Ammon's horn (tissue), 1 donor: ENCODE measurements at places on chromosomes 11 and 22.

DNA sequence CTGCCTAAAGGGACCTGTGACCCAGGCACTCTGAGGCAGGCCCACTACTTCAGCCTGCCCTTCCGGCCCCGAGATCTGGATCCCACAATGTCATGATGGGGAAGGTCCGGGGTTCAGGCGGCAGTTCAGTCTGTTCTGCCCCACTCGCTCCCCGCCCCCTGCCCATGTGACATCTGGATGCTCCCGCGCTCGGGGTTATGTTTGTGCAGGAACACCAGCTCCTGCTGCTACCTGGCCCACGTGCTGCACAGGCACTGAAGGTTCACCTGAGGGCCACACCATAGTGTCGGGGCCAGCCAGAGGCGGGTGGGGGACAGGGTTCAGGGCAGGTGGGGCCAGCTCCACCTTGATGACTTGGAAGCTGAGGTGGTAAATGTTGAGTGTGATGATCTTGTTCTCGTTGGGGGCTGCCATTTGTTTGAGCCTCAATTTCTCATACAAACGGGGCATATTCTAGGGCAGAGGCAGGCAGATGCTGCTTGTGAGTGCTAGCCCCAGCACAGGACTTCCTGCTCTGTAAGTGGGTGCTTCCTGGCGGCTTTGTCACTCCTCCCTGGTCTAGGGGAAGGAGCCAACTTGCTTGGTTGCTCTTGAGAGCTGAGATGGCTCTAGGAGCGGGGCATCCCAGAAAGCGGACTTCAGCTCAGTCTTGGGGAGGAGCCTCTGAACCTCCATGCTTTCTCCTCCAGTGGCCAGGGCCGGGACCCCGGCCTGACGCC lies 4.4 kb upstream of the SIPA1 start:
- DNase-seq = no peak

GRCh38 chr11:58864335-58864734 lies 19.8 kb upstream of the GLYATL2 start:
- DNase-seq = no peak

- no peak for DNase-seq
Observed at GRCh38 chr11:72548463-72548862, 114.1 kb upstream of the CLPB start.

GRCh38 chr11:119668676-119669075 lies 60.3 kb downstream of the NECTIN1 start:
- DNase-seq = no peak

DNA sequence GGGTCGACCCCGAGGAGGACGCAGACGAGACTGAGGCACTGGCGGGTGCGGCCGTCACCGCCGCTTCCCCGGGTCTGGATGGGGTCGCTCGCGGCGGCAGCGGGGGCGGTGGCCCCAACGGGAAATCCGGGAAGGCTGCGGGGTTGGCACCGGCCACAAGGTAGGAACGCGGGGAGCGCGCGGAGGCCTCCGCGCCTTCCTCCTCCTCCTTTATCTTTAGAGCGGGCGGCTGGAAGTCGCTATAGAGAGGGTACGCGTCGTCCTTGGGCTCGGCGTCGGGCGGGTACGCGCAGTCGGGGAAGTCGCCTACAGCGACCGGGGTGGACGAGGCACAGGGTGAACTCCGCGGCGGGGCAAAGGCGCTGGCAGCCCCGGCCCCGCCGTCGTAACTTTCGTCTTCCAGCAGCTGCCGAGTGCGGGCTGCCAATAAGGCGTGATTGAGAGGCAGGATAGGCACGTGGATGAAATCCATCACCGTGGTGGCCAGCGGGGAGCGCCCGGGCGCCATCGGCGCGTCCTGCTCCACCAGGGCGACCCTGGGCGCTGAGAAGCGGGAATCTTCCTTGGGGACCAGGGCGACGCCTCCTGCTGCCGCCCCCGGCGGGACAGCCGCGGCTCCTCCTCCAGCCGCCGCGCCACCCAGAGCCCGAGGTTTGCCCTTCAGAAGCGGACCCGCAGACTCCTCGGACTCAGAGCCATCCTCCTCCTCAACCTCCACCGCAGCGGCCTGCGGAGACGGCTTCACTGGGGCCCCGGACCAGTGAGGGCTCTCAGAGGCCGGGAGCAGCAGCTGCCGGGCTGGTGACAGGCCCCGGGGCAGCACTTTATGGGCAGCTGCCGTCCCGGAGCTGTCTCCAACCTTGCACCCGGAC lies 1.7 kb downstream of the PGR start:
- DNase-seq = no peak

- DNase-seq = no peak
Observed at GRCh38 chr11:29578806-29579205, 438.0 kb downstream of the KCNA4 start.

- DNase-seq = no peak
Observed at GRCh38 chr11:33706546-33706945, 5.9 kb upstream of the C11orf91 start.

DNA sequence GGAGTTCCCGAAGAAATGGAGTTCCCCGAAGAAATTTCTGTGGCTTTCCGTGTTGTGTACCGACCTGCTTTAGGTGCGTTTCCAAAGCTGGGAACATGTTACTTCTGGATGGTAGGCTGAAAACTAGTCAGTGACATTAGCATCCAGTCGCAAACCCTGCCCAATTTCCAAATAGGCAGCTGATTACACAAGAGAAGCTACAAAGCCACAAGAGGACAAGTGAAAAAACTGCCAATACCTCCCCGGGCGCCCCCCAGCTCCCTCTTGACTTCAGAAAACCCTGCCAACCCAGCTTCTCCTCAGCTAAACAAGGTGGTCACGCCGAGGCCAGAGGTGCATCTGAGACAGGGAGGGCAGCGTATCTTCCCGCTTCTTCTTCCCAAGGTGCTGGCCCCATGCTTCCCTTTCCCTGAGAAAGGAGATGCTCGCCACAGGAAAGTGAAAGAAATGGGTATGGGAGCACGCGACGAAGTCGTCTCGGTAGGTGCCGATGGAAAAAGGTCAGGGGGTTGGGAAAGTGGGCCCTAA lies 551 bp downstream of the AGBL2 start:
- DNase-seq = no peak

- peak; percentile 91 for DNase-seq
Observed at GRCh38 chr22:39434243-39434653, 22.6 kb upstream of the MGAT3 start.

DNA sequence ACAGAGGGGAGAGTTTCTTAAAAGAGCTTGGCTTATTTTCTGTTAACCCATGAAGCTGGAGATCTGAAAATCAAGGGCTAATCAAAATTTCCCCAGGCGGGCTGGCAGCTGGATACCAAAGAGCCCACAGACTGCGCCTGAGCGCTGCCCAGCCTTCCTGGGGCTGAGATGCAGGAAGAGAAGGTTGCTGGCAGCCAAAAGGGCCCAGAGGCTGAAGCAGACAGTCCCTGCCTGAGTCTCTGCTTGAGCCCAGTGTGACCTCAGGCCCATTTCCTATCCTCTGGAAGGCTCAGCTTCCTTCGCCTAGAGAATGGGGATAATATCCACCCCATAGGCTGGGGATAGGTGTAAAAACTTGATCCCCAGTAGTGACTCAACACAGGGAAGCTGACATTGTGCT lies 49.1 kb downstream of the ARRB1 start:
- no peak for DNase-seq

DNA sequence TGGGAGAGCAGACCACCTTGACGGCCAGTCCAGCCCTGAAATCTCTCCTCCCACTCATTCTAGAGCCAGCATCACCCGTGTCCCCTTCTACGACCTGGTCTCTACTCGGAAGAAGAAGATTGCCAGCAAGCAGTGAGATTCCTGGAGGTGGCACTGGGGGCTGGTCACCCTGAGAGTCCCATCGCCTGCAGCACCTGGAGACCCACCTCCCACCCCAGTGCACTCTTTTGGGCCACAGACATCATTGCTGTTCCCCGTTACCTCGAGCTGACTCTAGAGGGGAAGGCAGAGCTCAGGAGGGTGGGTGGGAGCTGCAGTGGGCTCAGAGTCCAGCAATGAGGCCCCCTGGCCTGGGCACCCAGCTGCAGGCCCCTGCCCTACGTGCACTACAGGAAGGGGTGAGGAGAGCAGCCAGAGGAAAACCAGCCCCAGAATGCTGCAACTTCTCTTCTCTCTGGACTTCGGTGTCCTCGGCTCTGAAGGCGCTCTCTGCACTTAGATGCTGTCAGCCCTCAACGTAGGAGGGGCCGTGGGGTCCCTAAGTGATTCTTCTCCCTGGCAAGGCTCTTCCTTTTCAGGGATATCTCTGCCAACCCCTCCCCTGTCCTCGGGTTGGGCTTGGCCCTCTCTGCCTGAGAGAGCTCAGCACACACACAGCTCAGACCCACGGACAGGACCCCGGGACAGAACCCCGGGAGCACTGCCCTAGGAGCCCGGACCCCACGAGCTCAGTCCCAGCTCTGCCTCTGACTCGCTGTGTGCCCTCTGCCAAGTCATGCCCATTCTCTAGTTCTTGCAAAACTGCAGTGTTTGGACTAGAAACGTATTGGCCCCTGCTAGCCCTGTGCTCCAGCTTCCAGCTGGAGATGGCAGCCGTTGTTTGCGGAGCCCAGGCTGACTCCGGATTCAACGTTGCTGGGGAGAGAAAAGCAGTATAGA lies 31.3 kb downstream of the CYTH4 start:
- no peak for DNase-seq

DNA sequence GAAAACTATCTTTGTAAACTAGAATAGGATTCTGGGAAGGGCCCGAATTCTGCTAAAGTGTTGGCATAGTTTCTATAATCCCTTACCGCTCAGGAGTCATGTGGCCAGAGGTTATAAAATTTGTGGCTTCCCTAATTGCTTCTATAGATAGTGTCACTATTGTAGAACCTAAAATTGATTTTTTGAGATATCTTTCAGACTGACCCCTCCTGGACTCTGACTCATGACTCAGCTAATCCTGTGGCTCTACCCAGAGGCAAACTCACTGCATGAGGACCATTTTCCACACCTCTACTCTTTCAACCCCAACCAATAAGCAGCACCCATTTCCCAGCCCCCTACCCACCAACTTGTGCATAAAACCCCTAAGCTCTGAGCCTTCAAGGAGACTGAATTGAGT lies 61.8 kb upstream of the PRSS23 start:
- DNase-seq = no peak

- DNase-seq = no peak
Observed at GRCh38 chr11:69385144-69385820, 91.3 kb downstream of the MYEOV start.

GRCh38 chr11:24531528-24531927 lies 34.7 kb downstream of the LUZP2 start:
- no peak for DNase-seq

- DNase-seq = no peak
Observed at GRCh38 chr22:30580896-30581295, 6.4 kb upstream of the GAL3ST1 start.

- DNase-seq = no peak
Observed at GRCh38 chr11:58659404-58659803, 36.9 kb downstream of the CNTF start.

GRCh38 chr11:109165035-109165434 lies 257.0 kb upstream of the C11orf87 start:
- DNase-seq = no peak

DNA sequence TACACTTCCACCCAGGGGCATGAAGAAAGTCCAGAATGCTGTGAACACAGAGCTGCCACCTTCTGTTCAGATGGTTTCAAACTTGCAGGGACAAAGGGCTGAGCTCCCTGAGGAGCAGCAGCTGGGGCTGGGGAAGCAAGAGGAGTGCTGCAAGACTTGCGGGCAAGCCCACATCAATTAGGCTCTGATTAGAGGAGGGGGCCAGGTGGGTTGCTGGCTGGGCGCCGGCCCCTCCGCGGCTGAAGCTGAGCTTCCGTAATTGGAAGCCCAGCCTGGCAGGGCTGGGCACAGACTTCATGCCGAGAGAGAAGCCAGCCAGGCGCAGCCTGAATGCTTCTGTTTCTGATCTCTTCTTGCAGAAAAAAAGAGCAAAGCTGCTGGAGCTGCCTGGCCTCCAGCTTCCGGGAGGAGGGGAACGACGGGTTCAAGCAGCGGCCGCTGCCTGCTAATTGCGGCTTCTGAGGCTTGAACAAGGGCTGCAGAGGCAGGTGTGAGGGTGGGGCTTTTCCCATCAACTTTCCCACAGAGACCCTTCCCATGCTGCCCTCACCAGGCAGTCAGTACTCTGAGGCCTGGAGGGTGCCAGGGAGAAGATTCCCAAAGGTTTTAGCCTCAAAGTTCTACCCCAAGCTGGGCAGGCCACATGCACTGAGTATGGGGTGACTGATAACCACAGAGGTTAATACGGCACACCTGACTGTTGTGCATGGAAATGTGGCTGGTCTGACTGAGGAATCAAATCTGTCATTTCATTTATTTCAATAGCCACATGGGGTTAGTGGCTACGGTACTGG lies 91.1 kb upstream of the LMO1 start:
- DNase-seq = peak; percentile 51

- peak; percentile 35 for DNase-seq
Observed at GRCh38 chr11:2269601-2270321, 627 bp downstream of the ASCL2 start.

DNA sequence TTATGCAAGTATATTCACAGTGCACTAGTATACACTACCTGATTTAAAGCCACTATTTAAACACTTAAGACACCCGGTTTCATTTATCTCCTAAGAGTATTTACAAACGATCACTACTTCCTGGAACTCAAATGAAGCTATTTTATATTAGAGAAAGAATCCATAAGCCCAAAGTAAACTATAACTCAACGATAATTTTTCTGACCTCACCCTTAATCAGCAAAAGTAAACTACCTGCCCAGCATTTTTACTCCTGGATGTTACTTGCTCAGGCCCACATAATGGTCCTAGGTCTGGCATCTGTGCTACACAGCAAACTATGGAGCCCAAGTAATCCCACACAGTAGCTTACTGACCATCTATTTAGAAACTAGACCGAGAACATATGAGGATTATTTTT lies 33.4 kb downstream of the TSG101 start:
- no peak for DNase-seq

GRCh38 chr11:68090706-68091105 lies 30.5 kb downstream of the CHKA start:
- peak; percentile 90 for DNase-seq

DNA sequence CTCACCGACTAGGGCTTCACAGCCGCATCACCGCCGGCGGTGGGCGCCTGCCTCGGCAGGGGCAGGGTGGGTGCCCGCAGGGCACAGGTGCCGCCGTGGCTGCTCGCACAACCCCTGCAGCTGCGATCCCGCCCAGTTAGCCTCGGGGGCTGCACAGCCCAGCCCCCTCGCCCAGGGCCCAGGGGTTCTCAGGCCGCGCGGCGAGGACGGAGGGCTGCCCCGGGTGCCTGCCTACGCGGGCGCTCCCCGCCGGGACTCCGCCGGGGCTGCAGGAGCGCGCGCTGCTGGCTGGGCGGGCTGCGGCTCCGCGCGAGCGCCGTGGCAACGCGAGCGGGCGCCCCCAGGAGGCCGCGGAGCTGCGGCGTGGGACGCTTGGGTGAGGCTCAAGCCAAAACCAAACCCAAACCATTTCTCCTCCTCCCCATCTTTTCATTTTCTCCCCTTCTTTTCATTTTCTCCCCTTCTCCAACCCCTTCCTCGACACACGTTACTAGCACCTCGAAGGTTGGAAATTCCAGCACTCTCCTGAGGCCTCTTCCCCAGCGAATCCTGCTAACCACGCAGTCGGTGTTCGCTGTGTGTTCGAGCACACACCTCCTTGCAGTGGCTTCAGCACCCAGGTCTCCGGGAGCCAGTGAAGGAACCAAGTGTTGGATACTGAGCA lies at the start of gene MICAL3:
TSS of gene MICAL3 (minus strand) at position 286 of the 664 bp plus-strand sequence. CDS start 117,749 bp downstream, outside the sequence.
- peak; percentile 80 for DNase-seq
